Tongue (tissue), 3 donors: ENCODE measurements at places on chromosomes 12 and 14. TPM values are rescaled to one million over a fixed set of nuclear protein-coding genes. Genes with fewer than 3 reads are reported as not detected.

CD69 gene
- total RNA-seq, result 4.6 TPM

TRIP11 gene
- 64.5 TPM for total RNA-seq

CLEC1A gene
- 2.7 TPM for total RNA-seq

CLIP1 gene
- 56.7 TPM for total RNA-seq

KRT3 gene
- not detected for total RNA-seq

ISM2 gene
- not detected for total RNA-seq

TXNDC16 gene
- total RNA-seq, result 12.5 TPM

CACNA1C gene
- 6.5 TPM for total RNA-seq

HELB gene
- total RNA-seq, result 6.9 TPM

- no peak for DNase-seq
These were observed 10.9 kb downstream of the EVL start for GRCh38 chr14:100076133-100076532.

GRCh38 chr12:113638460-113638775 lies 166.7 kb upstream of the LHX5 start:
- DNase-seq, result no peak

- no peak for DNase-seq
These were observed 110.2 kb downstream of the DPF3 start for GRCh38 chr14:72783741-72784140.

DNA sequence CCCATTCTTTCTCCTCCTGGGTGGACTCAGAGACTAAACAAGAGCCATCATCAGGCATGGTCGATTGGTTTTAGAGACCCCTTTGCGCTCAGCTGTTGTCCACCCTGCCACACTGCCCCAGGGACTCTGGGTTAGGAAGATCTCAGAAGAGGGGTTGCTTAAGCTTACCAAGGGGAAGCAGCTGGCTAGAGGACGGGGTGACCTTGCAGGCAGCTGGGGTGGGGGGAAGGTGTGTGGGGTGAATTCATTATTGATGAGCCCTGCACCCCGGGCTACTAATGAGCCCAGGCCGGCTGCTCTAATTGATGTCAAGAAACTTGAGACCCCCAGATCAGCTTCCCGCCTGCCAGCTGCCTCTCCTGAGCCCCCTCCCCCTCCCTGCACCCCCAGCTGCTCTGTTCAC lies 8.7 kb upstream of the ZNF385A start:
- peak; percentile 66 for DNase-seq

- DNase-seq, result no peak
These were observed 4.3 kb downstream of the SLC16A7 start for GRCh38 chr12:59600171-59600570.

GRCh38 chr12:29771165-29771564 lies 12.6 kb downstream of the TMTC1 start:
- no peak for DNase-seq

DNA sequence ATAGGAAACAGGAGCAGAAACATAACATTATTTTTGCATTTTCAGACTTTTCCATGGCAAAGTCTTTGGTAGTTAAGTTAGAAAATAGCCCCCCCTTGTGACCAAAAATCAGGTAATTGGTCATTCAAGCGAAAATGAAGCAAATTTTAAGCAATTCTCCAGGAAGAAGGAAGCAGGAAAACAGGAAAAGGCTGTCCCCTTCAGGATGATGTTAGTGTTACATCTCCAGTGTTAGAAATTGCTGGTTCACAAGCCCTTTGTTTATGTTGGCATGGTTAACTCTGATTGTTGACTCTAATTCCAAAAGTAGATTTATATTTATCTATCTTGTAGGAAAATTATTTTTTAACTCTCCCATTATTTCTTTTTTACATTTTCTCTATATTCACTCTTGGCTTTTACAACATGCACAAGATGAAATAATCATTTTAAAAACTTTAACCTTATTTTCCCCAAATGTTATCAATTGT lies 18.8 kb upstream of the GAS2L3 start:
- peak; percentile 91 for DNase-seq

GRCh38 chr14:98949051-98949450 lies 322.9 kb downstream of the BCL11B start:
- DNase-seq, result peak; percentile 22

GRCh38 chr12:102234599-102234998 lies 37.0 kb upstream of the PMCH start:
- no peak for DNase-seq

DNA sequence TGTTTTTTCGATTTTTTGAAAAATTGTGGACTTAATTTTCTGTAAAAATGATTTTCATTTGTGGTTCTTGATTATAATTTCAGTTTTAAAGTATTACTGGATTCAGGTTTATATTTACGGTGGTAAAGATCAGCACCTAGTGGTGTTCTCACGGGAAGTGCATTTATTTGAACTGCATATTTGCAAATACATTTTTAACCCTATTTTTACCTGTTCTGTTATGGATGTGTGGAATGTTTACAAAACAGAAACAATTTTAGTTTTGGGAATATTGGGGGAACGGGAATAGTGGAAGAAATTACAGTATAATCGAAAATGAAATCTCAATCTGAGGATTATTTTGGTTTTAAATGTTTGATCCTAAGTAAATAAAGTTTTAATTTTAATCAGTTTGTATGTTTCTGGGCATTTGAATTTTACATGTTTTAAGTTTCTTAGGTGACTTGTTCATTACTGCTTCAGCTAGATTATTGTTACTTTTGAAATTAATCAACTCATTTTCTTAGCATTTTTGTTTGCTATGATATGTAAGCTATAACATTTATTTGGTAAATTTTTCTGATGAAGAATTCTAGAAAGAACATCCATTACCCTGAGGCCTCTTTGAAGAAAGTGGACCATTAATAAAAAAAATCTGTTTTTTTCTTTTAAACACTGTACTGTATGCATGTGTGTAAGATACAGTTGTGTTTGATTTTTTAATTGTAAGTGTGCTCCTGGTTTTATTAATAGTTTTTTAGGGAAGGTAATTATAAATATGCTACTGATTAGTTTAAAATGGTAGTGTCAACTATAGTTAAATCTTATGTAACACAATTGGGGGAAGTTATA lies 942 bp downstream of the ATF7IP start:
- DNase-seq, result no peak
